HuH-7.5 (cell line): ENCODE measurements at places on chromosomes 1 and 21.

GRCh38 chr1:89104687-89105086 lies 21.2 kb downstream of the GBP2 start:
- no peak for DNase-seq

- DNase-seq, result no peak
Measured at GRCh38 chr1:213399695-213400094, 348.7 kb downstream of the RPS6KC1 start.

- no peak for DNase-seq
Measured at GRCh38 chr1:181131255-181131941, 42.9 kb downstream of the IER5 start.

GRCh38 chr1:162009501-162010174 lies 14.0 kb downstream of the OLFML2B start:
- no peak for DNase-seq

DNA sequence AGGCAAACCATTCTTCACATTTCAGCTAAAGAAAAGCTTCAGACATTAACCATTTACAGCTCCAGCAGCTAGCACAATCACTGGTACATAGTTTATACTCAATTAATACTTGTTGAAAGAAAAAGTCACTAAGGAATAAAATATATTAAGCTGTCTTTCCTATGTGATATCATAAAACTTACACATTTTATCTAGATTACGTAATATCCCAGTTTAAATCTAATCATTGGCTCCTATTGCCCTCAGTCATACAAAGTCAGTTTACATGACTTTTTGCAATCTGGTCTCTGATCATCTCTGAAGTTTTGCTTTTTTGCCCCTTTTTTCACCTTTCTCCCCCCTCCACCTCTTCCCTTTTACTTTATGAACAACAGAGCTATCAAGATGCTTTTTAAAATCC lies 8.5 kb upstream of the PRRC2C start:
- DNase-seq, result no peak

DNA sequence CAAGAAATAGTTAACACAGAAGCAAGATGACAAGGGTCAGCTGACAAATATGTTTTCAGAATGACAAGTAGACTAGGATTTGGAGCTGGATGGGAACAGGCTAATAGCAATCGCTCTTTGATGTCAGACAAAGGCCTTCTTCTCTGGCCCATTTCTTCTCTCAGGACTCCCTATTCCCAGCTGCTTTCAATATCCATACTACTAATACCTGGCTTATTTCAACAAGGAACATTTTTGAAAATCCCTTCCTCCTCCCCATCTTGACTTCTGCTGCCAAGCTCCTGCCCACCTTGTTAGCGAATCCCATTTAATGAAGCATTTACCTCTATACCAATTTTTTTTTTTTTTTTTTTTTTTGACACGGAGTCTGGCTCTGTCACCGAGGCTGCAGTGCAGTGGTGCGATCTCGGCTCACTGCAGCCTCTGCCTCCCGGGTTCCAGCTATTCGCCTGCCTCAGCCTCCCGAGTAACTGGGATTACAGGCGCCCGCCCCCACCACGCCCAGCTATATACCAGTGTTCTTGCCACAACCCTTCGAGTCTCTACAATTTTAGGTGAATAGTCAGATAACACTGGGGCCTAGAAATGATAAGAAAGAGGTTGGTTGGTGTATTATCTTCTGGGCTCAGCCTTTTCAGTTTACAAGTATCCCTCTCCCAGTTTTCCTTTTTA lies 68.4 kb downstream of the MACF1 start:
- no peak for DNase-seq

DNA sequence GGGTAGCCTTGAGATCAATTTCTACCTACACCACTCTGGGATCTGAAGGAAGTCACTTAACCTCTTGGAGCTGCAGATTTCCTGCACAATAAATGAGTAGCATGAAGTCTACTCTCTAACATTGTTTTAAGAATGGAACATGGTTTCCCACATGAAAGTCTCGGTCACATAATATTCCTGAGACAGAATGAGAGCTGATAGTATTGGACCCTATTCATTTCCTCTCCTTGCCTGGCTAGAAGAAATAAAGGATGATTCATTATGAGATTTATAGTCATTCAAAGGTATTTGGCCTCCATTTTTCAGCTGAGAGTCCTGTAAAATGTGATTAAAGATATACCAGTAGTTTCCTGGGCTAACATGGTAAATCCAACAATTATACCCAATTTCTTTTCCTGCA lies 56.7 kb downstream of the ARHGAP29 start:
- DNase-seq, result no peak

- no peak for DNase-seq
Measured at GRCh38 chr1:41633764-41634163, 149.3 kb upstream of the EDN2 start.

DNA sequence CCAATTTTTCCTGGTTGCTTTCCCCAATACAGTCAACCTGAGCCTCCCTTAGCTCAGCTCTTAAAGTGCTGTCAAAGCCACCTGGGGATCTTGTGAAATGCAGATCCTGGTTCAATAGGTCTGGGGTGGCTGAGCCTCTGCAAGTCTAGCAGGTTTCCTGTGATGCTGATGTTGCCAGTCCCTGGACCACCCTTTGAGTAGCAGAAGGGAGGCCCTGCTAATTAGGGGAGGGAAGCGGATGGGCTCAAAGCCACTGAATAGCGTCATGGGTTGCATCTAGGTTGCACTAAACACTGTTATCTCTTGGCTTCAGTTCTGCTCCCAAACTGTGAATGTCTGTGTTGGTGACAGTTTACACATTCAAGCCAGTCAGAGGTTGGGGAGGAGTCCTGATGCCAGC lies 127.2 kb downstream of the KAZN start:
- DNase-seq, result no peak

- no peak for DNase-seq
Measured at GRCh38 chr21:46253610-46254124, 25.1 kb upstream of the LSS start.

GRCh38 chr1:247919952-247920351 lies at the start of gene OR2T8:
OR2T8 (plus strand) TSS chr1:247920252; CDS start chr1:247921018, 766 bp downstream.
- DNase-seq, result no peak

DNA sequence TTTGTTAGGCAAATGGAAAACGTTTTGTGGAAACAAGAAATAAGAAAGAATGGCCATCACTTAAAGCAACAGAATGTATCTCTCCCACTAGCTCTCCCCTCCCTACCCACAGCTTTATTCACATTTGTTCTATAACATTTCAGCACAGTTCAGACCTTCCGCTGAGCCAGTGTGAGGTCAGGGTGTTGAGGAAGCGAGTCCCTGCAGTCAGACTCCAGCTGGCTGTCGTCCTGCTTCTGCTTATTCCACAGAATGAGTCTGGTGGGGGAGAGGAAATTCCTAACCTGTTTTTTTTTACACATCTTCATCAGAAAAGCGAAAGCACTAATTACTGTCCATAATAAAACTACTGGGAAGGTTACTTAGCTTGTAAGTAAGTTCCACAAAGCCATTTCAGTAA lies 39.0 kb downstream of the MRPL39 start:
- DNase-seq, result no peak

DNA sequence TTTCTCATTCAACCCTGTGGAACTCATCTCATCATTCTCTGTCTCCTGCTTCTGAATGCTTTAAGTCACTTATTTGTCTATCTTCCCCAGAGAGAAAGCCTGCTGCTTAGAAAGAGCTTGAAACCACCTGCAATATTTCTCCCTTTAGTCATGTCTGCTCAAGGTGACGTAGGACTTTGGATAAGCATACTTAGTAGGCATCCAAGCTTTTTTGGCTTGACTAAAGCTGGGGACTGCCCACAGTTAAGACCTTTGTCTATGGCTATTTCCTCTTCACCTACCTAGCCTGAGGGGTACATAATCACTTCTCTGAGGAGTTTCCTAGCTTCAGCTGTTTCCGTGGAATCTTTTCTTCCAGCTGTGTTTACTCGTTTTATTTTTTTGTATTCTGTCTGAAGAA lies 665.8 kb upstream of the CAMK1G start:
- no peak for DNase-seq
